ENCODE measurements at places on chromosomes 4 and X.

DNA sequence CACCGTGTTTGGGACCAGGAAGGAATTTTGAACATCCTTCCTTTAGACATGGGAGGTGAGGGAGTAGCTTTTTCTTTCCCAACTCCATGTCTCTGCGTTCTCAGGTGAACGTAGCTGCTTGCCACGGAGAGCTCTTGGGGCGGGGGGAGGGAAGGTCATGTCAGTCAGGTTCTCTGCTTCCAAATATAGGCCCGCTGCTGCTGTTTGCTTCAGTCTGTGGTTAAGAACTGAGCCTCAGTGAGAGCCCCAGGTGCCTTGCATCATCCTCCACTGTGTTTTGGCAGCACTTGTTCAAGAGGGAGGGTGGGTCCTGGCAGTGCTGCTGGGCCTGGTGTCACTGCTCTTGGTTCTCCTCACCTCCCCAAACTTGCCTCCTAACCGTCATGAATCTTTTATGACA is 46.5 kb downstream of the HADH start:
- DNase-seq = peak; percentile 20

DNA sequence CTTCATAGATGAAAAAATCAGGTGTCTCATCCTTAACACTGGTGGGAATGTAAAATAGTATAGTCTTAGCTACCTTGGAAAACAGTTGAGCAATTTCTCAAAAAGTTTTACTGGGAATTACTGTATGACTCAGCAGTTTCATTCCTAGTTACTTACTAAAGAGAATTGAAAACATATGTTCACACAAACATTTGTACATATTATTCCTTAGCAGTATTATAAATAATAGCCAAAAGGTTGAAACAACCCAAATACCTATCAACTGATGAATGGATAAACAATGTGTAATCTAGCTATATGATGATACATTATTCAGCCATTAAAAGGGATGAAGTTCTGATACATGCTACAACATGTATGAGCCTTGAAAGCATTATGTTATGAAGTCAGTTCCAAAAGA is 41.7 kb downstream of the RBM46 start:
- DNase-seq = no peak

- DNase-seq = no peak
Measured at GRCh38 chr4:98399915-98400314, 138.7 kb downstream of the RAP1GDS1 start.

DNA sequence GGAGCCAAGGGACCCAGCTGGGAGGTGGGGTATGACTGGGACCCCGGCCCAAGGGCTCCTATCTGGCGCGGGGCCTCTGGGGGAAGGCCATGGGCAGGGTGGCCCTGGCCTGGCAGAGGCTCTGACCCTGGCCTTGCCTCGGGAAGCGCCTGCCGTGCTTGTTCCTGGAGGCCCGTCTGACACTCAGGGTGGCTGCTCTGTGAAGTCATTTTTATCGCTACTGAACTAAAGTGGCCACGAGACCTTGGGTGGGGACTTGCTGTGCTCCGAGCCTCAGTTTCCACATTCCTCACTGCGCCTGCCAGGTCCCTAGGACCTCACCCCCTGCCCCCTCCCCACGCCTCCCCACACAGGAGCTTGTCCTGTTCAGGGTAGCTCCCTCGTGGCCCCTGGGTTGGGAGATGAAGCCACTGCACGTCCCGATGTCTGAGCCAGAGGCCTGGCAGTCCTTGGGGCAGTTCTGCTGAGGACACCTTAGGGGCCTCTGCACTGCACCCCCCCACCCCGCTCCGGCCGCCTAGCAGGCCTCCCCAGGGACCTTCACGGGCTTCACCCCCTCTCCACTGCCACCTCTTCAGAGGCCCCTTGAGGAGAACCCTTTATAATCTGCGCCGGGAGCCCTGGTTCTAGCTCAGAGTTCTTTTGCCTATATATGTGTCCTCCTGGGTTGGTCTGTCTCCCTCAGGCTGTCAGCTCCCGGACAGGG is 639 bp upstream of the SORCS2 start:
- no peak for DNase-seq

GRCh38 chrX:110216027-110216426 is 101.9 kb downstream of the AMMECR1 start:
- DNase-seq = no peak

DNA sequence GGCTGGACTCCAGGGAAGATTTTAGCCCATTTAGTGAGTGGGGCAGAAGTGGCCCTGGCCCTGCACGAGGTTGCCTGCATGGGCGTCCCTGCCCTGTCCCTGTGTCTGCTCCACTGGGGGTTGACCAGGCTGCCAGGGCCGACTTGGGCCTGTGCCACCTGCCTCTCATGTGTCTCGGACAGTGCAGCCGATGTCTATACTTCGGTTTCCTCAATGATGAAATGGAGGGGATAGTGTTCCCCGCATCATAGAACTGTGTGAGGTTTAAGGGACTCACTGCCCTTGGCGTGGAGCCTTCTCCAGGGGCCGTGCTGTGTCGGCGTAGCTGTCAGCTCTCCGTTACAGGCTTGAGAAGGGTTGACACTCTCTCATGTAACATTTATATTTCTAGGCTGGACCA is 27.0 kb upstream of the MSANTD1 start:
- no peak for DNase-seq

- no peak for DNase-seq
Measured at GRCh38 chr4:41530741-41531140, 7.2 kb upstream of the LIMCH1 start.

DNA sequence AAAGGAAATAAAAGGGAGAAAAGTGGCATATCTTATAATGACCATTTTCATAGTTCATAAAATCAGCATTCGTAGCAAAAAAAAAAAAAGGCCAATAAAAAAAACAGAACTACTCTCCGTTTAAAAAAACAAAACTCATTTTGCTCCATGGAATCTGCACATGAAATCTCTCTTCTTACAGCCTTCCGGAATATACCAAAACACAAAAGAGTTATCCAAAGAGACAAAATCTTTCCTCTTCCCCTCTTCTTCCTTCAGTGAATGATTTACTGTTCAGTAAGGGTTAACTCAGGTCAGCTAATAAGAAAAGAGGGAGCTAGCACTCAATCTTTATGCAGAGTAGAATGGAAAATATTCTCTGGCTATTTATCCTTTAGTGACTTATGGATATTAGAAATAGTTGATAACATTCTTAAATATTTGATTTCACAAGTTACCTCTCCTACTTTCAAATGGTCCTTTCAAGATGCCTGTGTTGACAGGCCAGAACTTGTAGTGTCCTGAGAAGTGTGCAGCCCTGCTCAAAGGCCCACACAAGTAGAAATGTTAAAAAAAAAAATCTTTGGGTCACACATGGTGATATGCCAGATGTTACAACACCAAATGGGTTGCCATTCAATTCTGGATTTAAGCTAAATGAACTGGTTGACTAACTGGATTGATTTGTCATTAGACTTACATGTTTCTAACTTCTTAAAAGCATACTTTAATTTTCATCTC is 42.1 kb downstream of the PDGFC start:
- DNase-seq = no peak

DNA sequence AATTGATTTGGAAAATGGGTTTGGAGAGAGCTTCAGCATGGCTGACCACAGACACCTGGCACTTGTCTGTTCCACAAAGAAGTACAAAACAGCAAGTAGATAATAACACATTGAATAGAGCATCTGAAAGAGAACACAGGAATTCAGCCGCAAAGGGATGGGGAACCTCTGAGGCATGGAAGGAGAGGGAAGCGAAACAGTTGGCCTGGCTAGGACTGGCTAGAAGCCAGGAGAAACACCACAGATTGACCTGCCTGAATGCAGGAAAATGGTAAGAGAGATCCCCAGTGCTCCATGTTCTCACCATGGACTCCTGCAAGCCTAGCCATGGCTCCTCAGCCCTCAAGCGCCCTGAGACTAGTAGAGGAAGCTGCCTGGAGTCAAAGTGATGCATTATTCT is 169.7 kb upstream of the SH3RF1 start:
- DNase-seq = no peak

GRCh38 chr4:51820443-51821234 is 22.3 kb upstream of the DCUN1D4 start:
- DNase-seq = no peak

DNA sequence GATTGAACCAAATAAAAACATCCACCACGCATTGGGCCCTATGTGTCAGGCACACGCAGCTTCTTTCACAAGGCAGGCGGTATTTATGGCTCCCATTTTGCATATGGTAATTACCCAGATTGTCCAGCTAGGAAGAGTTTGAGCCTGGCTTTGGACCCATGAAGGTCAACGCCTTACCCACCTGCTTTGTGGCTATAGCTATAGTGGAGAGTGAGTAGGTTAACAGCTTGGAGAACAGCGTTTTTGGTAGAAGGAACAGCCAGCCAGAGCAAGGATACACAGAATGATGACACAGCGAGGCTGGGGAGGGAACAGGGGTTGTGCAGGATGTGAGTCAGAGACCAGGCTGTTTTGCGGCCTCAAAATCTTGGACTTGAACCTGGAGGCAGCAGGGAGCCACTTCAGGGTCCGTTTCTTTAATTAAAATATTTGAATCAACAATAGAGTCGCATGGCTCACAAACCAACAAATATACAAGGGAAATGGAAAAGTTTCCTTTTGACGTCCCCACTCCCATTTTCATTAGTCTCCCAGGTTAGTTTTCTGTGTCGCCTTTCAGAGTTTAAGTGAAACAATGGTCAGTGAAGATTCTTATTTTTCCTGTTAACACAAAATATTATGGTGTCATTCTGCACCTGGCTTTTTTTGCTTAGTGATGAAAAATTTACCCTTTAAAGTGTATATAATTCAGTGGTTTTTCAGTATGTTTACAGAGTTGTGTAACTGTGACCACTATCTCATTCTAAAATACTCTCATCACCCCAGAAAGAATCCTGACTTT is 118.2 kb upstream of the STX18 start:
- no peak for DNase-seq

GRCh38 chr4:67437974-67438713 is 107.2 kb downstream of the CENPC start:
- DNase-seq = no peak

DNA sequence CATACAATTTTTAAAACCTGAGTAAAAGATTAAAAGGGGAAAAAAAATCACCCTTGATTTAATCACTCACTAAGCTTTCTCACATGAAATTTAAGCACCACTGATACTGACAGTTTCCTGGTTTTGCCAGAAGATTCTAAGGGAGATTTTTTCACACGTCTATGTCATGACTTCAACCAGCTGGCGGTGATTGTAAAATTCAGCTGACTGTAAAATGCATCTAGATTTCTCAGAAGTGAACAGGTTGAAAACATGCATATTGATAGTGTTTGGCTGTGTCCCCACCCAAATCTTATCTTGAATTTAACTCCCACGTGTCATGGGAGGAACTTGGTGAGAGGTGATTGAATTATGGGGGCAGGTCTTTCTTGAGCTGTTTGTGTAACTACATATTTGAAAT is 566.8 kb downstream of the PCDH18 start:
- DNase-seq = no peak

- DNase-seq = no peak
Measured at GRCh38 chr4:75895744-75896314, 6.4 kb downstream of the PPEF2 start.

DNA sequence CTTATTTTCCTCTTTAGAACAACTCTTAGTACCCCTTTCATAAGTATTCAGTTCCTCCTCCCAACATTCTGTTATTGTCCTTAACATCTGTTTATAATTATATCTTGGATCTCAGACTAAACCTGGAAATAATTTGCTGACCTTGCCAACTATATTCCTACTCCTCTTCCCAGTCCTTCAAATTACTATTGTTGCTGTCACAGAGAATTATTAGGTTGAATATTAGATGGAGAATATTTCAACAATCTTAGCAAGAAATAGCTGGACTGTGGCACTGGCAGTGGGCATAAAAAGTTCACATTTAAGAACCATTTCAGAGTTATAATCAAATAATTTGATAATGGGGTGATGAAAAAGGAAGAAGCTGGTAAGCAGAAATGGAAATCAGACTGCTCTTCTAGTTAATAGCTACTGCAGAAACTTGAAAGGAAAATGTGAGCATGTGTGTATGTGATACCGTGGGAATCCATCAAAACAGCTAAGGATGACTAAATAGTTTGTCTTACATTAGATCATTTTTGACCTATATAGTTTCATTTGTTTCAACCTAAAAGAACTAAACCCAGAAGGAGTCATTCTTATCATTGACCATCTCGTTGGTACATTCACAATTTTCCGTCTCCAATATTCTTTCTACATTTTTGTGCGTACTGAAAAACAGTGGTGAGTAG is 43.3 kb upstream of the PRDM8 start:
- DNase-seq = no peak

- DNase-seq = no peak
Measured at GRCh38 chrX:104255465-104255864, 732 bp upstream of the ESX1 start.

GRCh38 chr4:126251169-126251568 is 936.4 kb downstream of the FAT4 start:
- no peak for DNase-seq

GRCh38 chr4:2451821-2452785 is 16.8 kb upstream of the RNF4 start:
- DNase-seq = no peak
